ENCODE measurements at places on chromosomes 4 and X.

DNA sequence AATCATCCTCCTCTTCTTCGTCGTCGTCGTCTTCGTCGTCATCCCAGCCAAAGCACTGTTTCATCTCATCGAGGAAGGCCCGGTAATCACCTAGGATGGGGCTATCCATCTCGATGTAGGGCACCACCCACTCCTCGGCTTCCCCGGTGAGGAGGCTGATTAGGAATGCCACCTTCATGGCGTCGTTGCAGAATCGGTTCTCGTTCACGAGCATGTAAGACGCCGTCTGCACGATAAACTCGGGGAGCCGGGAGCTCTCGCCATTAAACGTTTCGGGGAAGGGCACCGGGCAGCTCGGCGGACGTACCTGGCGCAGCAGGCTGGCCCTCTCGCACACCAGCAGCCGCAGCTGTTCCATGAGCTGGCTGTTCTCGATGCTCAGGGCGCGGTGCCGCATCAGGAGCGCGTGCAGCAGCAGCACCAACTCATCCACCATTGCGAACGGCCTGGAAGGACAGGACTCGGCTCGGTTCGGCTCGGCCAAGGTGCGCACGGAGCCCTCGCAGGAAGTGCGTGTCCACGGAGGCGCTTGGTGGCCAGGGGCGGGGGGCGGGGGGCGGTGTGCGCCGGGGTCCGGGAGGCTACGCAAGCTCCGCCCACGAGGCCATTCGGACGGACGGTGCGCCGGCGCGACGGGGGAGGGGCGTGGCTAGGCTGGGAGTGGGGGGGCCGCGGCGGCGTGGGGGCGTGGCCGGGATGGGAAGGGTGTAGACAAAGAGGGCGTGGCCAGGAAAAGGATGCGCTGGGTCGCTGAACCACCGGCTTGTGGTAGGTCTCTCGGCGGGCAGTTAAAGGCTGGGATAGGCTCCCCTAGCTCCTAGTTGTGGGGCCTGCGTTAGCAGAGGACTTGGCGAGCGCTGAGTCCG, at the start of gene LDOC1:
LDOC1 (minus strand) TSS at position 544 of the 866 bp plus-strand sequence; CDS start at position 436, 108 bp downstream.
- DNase-seq, result no peak

- no peak for DNase-seq
Measured at GRCh38 chr4:14716691-14717090, 285.6 kb upstream of the CPEB2 start.

DNA sequence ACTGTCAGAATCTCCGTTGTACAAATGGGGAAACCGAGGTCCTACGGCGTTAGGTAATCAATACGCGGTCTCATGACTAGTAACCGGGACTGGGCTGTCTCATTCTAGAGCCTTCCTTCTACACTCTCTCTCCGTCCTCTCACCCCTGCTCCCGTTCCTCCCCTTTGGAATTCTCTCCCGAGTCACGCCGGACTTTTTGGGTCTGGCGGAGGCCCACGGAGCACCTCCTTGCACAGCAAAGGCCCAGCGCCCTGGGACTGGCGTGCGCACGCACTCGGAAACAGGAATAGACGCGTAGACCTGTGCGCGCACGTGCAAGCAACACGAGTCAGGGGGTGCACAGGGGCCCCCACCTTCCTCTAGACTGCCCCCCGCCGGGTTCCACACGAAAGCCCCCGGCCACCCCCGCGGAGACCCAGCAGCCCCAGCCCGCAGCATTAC, 361 bp downstream of the QDPR start:
- no peak for DNase-seq

GRCh38 chr4:181219783-181220416, 1023.3 kb upstream of the TENM3 start:
- no peak for DNase-seq

GRCh38 chrX:153774576-153775292, 6.1 kb upstream of the SRPK3 start:
- no peak for DNase-seq

DNA sequence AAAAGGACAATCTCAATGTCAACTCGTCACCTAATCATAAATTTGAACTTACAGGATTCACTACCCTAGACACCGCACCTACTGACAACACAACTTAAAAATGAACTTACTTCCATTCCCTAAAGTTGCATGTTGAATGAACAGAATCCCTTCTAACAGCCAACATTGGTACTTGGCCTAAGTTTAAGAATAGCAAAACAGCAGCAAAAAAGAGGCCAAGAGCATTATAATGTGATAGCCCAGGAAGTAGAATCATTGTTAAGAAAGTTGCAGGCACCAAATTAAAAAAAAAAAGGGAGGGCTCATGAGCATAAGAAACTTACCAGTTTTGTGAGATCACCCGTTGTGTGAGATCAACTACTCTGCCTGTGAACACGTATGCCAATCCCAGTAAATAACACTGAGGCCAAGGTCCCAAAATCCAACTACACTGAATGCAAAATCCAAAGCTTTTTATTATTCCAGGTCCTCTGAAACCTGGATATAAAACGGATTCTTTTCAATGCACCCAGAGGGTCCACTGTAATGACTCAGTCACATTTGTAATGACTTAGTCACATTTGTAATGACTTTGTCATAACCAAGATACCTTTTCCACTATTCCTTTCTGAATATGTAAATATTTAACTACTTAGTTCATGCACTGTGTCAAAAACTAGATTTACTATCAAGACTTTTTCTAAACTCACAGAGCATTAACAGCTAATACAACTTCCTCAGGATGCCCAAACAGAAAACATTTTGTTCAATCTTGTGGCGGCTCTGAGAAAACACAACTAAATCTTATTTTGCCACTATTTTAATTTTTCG, 6.8 kb downstream of the HNRNPDL start:
- DNase-seq, result no peak

DNA sequence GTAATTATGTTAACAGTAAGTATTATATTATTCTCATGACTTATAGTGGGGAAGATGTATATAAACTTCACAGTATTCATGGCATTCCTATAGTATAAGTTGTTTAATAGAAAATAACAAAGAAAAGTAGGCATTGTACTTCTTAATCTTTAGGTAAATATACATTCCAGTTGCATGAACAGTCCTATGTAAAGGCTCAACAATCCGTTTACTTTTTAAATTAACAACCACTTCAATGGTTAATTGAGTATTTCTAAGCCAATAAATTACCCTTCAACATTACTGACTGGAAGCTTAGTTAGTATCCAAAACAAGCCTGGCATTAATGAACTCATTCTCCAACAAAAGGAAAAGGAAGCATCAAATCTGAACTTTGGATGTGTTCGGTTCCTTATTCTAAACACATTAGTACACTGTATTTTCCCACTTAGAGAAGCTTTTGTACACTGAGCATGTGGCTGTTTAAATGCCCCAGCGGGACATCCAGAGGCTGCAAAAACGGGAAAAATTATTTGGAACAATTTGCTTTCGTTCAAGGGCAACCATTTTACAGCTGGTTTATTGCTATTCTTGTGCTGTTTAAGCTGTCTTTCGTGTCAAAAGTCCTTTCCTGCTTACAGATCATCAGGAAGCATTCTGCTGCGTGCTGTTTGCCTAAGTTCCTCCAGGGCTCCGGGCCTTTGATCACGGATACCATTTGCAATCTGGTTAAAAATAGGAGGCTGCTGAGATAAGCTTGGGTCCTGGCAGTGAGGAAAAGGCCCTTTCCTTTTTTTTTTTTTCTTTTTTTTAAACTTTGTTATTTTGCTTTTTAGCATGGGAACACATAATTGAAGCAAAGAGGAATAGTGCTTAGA, 460.3 kb downstream of the SPRY1 start:
- DNase-seq, result no peak

DNA sequence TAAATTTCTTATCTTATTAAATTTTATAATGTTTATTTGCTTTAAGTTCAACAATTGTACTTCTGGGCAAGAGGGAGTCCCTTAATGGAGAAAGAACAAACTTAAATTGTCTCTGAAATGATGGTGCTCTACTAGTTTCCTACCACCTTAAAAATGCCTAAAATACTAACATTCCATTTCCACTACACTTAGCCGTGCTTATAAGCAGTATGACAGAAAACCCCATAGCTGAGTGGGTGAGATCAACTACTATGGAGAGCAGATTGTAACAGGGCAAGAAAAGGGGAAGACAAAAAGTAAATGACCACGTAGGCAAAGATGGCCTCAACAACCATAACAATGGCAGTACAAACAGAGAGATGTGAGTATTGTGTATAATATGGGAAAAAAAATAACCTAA, 35.0 kb downstream of the RFC1 start:
- no peak for DNase-seq

DNA sequence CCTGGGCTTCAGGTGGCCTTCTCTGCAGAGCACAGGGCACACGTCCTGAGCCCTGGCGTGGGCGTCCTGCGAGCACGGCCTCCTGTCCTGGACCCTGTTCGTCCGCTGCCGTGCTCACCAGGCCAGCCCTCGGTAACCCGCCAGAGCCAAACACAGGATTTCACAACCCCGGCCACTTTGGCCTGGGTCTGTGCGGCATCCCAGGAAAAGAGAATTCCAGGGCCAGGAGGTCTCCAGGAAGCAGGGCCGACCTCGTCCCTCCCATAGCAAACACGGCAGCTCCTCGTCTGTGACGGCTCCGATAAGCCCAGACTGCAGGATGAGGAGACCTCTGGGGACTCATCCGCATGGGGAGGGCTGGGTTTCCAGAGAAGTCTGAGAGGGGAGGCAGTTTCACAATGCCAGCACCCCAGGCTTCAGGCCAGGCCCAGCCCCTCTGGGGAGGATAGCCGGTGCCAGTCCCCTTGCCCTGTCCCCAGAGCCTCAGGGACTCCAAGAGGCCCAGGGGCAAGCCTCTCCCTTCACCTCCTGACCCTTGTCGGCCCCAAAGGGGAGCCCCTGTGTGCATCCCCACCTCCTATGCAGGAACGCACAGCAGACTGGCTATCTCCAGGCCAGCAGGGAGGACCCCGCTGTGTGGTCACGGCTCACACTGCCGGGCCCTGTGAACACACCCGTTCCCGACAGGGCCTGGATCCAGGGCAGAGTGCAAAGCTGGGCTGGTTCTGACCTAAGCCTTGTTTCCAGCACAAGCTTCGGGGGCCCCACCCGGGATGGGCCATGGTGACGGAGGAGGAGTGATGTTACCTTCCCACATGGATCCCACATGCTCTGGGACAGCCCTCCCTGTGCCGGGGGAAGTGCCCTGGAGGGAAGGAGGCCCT, 22.3 kb upstream of the HTRA3 start:
- DNase-seq, result no peak

DNA sequence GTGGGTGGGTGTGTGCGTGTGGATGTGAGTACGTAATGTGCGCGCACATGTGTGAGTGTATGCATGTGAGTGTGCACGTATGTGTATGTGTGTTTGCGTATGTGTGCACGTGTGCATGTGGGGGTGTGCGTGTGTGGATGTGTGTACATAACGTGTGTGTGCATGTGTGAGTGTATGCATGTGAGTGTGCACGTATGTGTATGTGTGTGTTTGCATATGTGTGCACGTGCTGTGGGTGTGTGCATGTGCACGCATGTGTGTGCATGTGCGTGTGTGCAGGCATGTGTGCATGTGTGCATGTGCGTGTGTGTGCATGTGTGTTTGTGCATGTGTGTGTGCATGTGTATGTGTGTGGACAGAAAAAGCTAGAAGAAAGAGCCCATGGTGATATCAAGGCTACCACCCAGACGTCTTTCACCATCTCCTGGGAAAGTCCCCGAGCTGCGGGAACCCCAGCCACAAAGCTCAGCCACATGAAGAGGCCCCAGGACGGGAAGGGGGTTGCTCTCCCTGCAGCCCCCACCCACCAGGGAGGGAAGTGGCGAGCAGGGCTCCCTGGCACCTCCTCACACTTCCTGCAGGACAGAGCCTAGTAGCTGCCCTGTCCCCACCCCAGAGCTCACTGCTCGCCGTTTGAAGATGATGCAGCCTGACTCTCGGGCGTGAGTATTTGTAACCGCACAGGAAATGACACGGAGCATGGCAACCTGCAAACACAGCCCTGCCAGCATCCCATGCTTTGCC, 108.3 kb downstream of the DCTD start:
- no peak for DNase-seq

Data from epithelial cell of proximal tubule (primary cell).